ENCODE measurements at places on chromosomes 3 and 15.

DNA sequence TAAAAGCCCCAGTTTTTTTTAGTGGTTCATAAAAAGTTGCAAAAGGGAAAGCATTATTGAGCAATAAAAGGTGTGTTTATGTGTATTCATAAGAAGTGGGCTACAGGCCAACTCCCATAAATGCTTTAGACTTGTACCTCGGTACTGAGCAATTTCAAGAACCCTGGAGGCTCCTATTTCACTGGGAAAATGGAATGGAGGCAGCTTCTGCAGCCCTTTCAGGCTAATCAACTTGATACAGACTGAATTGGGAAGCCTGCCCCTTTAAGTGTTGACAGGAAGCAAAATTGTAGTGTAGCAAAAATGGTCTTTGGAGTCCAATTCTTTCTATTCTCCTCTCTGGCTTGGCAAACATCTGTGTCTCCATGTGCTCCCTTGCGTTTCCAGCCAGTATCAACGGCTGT is 118.8 kb downstream of the ECT2 start:
- DNase-seq, result no peak

DNA sequence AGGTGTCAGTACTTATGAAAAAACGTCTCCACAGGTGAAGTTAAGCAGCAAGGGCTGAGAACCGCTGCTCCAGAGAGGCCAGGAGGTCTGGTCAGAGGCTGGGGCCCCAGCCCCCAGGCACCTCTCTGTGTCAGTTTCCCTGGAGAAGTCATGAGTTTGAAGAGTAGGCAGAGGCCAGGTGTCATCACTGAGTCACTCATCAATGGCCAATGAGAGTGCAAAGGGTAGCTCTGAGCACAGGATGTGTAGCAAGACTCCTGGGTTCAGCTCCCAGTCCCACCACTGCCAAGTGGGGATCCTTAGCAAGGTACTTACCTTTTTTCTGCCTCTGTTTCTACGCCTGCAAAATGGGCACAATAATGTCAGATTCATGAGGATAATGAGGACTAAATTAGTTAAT is 47.9 kb downstream of the CORO2B start:
- no peak for DNase-seq

- peak; percentile 10 for DNase-seq
These were observed 47.8 kb upstream of the RARB start for GRCh38 chr3:25380222-25380739.

DNA sequence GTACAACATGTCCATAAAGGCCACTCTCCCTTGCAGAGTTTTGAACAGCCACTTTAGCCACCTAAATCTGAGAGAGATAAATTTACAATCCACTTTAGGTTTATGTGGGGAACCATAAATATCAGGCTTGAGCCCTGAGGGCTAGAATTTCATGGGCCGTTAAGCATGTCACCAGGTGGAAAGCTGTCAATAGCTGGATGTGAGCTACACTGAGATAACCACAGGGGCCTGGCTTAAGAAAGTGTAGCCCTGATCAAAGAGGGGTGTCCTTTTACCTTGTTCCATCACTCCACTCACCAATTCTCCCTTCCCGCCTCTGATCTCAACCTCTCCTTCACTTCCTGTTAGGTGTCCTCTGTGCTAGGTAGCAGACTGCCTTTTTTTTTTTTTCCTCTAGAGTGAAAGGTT is 172.8 kb upstream of the ICE2 start:
- DNase-seq, result no peak

GRCh38 chr15:48389691-48390143 is 58.5 kb downstream of the DUT start:
- peak; percentile 82 for DNase-seq

DNA sequence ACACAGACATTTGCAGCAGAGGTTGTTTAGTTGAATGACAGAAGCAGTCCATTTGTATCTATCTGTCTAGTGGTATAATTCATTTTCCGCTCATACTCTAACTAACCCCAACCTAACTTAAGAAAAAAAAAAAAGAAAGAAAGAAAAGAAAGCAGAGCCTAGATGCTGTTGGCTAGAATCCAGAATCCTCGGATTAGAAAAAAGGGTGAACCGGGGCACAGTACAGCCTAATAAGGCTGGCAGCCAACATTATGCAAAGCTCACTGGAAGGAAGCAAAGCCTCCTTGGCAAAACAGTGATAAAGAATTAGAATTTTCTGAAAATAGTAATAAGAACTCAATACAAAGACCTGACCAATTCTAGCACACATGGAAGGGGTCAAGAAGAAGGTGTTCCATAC is 640.8 kb downstream of the TUSC7 start:
- no peak for DNase-seq

DNA sequence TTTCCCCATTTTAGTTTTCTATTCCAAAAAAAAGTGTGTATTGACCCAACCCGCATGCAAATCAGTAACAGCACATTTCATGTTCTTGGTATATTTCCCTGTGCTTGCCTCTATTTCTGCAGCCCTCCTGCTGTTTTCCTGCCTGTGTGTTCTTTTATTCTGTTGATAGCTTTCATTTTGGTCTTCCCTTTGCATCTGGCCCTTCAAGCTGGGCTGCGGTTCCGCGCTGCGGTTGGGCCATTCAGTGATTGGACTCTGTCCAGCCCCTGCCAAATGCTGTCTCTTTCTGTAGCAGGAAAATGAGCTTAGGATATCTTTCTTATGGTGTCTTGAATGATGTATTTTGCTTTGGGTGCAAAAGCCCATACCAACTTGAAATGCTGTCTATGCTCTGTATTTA is 49.9 kb downstream of the ZNF621 start:
- no peak for DNase-seq

DNA sequence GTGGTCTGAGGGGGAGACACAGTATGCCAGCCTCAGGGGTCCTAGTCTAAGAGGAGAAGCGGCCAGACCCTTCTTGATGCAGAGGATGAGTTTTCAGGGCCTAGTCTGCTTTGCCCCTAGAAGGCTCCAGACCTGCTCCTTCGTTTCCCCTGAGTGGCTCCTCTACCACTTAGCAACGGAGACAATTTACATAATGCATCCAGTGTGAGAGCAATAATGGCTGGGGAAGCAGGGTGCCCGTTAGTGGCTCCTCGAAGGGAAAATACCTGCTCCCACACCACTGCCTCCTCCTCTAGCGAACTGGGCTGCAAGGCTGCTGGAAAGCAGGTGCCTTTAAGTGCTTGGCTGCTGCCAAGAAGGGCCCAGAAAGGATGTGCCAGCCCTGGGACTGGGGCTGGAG is 38.9 kb downstream of the CACNA2D2 start:
- DNase-seq, result no peak

DNA sequence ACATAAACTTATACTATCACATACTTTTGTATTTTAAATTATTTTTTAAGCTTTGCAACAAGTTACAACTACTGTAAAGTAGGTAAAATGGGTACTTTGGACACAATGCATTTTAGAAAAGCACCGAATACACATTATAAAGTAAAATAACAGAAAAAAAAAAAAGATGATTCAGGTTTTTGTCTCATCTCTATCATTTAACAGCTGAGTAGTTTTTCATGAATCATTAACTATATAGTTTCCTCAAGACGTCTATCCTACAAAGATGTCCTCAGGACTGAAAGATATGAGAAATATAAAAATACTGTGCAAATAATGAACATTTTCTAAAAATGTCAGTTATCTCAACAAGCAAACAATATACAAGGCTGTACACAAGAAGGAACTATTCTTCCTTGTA is 46.9 kb downstream of the ANKRD28 start:
- DNase-seq, result no peak

- DNase-seq, result peak; percentile 92
These were observed 356.0 kb downstream of the ZPLD1 start for GRCh38 chr3:102790747-102791325.

DNA sequence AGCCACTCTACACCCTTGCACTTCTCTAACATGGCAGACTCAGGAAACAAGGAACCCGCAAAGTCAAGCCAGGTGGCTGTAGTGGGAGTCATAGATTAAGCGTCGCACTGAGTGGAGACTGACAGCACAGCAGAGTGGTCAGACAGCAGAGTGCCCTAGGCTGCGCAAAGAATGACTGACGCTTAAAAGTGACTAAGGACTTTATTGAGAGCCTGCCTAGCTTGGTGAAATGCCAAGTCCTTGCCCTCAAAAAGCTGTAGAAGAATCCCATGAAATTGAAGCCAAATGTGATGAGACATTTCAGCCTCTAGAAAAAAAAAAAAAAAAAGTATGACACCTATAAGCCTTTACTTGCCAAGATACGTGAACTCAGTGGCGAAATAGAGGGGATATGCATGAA is 30.2 kb downstream of the NCEH1 start:
- peak; percentile 60 for DNase-seq

- DNase-seq, result peak; percentile 41
These were observed 9.1 kb upstream of the SEC11A start for GRCh38 chr15:84725001-84725491.

GRCh38 chr15:84023636-84024035 is 211.9 kb upstream of the GOLGA6L4 start:
- DNase-seq, result peak; percentile 46

DNA sequence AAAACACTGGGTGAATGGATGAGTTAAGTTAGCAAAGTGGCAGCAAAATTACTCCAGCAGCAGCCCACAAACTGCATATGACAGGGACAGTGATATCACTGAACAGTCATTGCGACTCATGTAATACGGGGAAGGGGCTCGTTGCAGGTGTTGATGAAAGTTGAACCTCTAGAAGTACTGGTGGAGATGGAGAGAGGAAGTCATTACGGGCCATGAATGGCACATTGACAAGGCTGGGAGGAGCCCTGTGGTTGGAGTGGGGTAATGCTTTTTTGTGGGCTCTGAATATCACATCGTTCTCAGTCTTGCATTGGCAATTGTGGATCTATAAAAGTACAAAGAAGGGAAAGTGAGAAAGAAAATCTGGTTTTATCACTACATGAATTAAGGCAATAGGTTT is 278.1 kb downstream of the ZPLD1 start:
- DNase-seq, result no peak

DNA sequence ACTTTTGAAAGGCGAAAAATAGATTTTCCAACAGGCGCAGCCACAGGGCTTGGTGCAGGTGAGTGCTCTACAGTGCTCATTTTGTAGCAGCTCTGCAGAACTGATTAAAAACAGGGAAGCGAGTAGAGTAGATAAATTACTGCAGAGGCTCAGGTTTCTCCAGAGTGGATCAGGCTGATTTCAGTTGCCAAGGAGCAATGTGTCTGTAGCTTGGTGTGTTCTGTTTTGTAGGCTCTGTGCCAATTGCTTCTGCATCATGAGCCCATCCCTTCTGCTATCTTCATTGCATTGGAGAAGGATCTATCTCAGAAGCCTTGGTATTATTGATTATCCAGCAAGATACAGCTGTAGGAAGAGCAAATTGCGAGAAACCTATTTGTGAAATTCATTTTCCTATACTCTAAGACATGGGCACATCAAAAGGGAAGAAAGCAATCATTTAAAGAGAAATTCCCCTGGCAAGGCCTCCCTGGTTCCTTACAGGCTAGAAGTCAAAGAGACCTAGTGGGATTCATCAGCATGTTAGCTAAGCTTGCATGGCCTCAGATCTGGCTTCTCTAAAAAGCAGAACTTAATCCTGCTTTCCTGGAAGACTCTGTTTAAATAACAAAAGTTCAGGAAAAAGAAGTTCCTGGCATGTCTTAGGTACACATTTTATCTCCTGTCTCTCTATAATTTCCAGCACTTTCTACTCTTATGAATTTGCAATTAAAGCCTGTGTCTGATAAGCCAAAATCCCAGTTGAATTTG is 432.4 kb upstream of the ATP10A start:
- DNase-seq, result no peak

- DNase-seq, result no peak
These were observed 85.6 kb downstream of the RAP2B start for GRCh38 chr3:153247331-153248330.

DNA sequence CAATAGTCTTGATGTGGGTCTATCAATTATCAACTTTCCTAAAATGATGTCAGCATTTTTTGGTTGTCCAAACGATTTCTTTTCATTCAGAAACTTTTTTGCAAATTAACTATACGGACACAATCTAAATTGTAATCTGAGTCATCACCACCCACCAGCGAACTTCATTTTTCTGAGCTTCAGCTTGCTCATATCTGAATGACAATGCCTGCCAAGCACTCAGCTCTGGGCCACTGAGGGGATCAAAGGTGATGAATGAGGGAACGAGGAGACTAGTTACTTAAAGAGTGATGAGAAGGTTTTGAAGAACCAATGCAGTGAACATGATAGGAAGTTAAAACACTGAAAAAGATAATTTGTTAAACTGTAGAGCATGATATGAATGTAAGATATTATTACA is 14.9 kb upstream of the TBC1D23 start:
- DNase-seq, result peak; percentile 72

Measured in fibroblast of skin of right biceps (primary cell).